Activated T-cell treated with anti-CD3 and anti-CD28 coated beads, Interleukin-2, amount 50 U/mL, for 72 hours (primary cell): ENCODE measurements at places on chromosomes 2 and 18. TPM values are rescaled to one million over a fixed set of nuclear protein-coding genes. Genes with fewer than 3 reads are reported as not detected.

DNA sequence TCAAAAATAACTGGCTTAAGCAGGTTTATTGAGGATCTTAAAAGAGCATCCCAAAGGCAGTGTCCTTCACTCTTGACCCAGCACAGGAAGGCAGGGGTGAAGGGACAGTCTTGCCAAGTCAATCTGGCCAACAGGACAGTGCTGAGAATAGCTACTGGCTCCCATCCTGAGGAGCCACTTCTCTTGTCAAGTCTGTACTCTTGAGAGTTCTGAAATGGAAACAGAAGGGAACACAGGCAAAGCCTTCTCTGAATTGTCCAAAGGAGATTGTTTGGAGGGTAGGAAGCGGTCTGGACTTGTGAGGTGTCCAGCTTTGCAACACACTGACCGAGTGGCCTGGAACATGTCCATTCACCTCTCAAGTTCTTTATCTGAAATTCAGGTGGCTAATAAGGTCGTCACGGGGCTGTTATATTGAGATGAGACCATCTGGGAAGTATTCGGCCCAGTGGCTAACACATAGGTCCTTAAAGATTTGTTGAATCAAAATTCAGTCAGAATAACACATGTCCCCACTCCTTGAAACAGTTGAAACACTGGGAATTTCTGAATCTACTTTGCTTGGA is 99.5 kb upstream of the FHL2 start:
- H3K27me3 ChIP-seq = peaks cover 3% of the 10 kb centered on the region
- H3K27ac ChIP-seq = no peak overlapping the region
- H3K4me1 ChIP-seq = no peaks in the 10 kb centered on the region
- H3K36me3 ChIP-seq = peaks cover 2% of the 10 kb centered on the region

GRCh38 chr2:21567395-21567794 is 443.6 kb downstream of the TDRD15 start:
- no peak overlapping the region for H3K27ac ChIP-seq
- no peaks in the 10 kb centered on the region for H3K27me3 ChIP-seq
- H3K4me3 ChIP-seq = no peak overlapping the region
- H3K36me3 ChIP-seq = no peaks in the 10 kb centered on the region
- DNase-seq = no peak

- no peak overlapping the region for H3K4me3 ChIP-seq
- H3K27me3 ChIP-seq = peaks cover 5% of the 10 kb centered on the region
- H3K27ac ChIP-seq = no peak overlapping the region
Observed at GRCh38 chr2:188456114-188456909, 164.6 kb downstream of the GULP1 start.

DNA sequence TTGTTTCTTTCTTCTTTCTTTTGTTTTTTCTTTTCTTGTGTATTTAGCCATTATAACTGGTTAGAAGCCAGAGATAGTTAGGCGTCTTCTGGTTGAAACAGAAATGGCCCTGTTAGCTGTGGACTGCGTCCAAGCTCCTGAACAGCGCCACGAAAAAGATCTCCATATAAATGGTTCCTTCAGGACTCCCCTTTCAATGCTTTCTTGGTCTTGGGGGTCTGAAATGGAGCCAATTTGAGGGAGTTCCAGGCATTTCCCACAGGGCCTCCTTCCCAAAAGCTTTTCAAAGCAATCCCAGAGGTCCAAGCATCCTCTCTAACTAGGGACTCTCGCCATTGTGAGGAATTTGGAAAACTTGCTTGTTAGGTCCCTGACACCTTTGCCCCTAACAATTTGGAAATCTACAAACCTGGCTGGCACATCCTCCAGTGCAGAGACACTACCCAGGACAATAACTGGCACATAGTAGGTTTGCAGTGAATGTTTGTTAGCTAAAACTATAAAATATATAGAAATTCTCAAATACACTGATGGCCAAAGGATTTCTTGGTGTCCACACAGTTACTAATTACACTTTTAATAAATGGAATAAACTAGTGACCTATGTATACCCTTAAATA is 80.1 kb downstream of the MYCN start:
- H3K4me3 ChIP-seq = no peak overlapping the region
- H3K36me3 ChIP-seq = no peaks in the 10 kb centered on the region
- H3K27ac ChIP-seq = no peak overlapping the region
- DNase-seq = no peak

- H3K4me1 ChIP-seq = peaks cover 57% of the 10 kb centered on the region
- no peaks in the 10 kb centered on the region for H3K27me3 ChIP-seq
- DNase-seq = peak; percentile 83
- peak overlapping the region; percentile 9 for H3K4me3 ChIP-seq
Observed at GRCh38 chr2:98649135-98649991, 41.0 kb downstream of the UNC50 start.

DNA sequence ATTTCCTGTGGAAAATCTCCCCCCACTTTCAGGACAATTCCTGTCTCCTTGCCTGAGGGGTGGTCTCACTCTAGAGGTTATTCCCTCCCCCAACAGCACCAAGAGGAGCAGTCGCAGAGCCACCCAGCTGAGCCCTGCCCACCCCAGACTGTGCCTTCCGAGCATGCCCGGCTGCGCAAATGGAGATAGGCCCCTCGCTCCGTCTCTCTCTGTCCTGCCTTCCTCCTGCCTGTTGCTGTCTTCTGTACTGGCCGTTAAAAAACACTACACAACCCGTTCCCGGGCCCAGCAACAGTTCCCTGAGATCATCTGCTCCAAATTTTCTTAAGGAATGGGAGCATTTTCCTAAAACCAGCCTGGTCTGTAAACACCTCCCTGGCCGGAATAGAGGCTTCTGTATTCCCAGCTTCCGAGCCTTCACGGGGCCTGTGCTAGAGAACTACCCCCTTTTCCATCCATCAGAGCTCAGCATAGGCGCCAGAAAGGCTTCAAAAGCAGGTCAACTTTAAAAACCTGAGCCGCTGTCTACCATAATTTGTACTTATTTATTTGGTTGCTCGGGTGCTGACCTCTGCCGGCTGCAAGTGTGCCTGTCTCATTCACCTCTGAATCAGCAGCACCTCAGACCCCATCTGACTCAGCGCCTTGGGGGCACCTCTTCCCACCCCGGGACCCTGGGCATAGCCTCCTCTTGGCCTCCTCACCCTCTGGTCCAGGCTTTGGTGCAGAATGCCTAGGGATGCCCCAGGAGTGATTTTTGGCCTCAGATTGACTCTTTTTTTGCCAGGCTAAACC is 159.4 kb downstream of the PXDN start:
- no peaks in the 10 kb centered on the region for H3K36me3 ChIP-seq
- no peak overlapping the region for H3K27ac ChIP-seq
- DNase-seq = no peak
- peaks cover 7% of the 10 kb centered on the region for H3K27me3 ChIP-seq
- no peaks in the 10 kb centered on the region for H3K4me1 ChIP-seq
- H3K4me3 ChIP-seq = no peak overlapping the region

GRCh38 chr2:29802986-29803385 is 118.4 kb downstream of the ALK start:
- no peaks in the 10 kb centered on the region for H3K36me3 ChIP-seq
- peaks cover 36% of the 10 kb centered on the region for H3K27me3 ChIP-seq
- H3K4me1 ChIP-seq = no peaks in the 10 kb centered on the region
- no peak overlapping the region for H3K4me3 ChIP-seq

- peaks cover 6% of the 10 kb centered on the region for H3K36me3 ChIP-seq
- peaks cover 10% of the 10 kb centered on the region for H3K4me1 ChIP-seq
- no peaks in the 10 kb centered on the region for H3K27me3 ChIP-seq
- peak; percentile 52 for DNase-seq
Observed at GRCh38 chr2:112121682-112122254, 16.4 kb upstream of the FBLN7 start.

GRCh38 chr18:45801416-45802004 is 24.0 kb upstream of the SIGLEC15 start:
- H3K27me3 ChIP-seq = peaks cover 9% of the 10 kb centered on the region
- H3K27ac ChIP-seq = no peak overlapping the region
- no peak for DNase-seq
- peaks cover 10% of the 10 kb centered on the region for H3K4me1 ChIP-seq
- peaks cover 9% of the 10 kb centered on the region for H3K36me3 ChIP-seq
- no peak overlapping the region for H3K4me3 ChIP-seq

DNA sequence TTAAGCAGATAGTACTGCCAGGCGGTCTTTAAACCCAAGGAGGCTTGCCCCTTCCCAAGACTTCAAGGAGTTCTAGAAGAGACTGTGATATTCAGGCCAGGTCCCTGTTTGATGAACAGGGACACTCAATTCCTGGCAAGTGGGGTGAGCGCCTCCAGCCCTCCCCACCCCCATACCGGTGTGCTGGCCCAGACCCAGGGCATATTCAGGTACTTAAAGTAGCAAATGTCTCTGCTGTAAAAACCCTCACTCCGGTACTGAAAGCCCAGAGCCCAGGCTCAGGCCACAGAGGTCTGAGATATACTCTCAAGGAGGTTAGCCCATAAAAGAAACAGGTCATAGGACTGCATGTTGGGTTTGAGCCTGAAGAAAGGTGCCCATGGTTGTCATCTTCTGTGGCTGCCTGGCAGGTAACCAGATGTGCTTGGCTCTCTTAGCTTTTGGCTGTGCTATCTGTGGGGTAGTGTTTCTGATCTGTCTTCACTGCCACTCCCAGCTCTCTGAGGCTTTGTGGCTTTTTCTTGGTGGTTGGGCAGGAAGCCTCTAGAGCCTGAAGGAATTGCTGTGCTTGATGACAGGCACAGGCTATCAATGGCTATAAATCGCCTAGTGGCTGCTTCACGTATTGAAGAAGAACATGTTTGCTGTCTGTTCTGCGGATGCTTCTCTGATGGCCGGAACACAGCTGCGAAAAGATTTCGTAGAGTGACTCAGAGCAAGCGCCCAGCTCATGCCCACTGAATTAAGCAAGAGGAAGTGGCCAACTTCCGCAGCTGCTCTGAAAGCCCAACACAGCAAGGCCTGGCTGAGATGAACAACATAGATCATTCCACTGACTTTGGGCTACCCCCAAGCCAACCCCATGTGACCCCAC is 63.3 kb upstream of the ALPP start:
- peak; percentile 80 for DNase-seq
- peaks cover 13% of the 10 kb centered on the region for H3K36me3 ChIP-seq
- peak overlapping the region; percentile 79 for H3K4me3 ChIP-seq
- peaks cover 59% of the 10 kb centered on the region for H3K4me1 ChIP-seq
- no peaks in the 10 kb centered on the region for H3K27me3 ChIP-seq

DNA sequence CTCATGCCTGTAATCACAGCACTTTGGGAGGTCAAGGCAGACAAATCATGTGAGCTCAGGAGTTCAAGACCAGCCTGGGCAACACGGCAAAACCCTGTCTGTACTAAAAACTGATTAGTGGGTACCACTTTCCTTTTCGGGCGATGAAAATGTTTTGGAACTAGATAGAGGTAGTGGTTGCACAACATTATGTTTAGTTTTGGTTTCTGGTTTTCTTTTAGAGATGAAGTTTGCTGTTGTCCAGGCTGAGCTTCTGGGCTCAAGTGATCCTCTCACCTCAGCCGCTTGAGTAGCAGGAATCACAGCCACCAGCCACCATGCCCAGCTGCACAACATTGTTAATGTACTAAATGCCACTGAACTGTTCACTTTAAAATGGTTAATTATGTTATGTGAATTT is 27.6 kb downstream of the AAK1 start:
- peak overlapping the region; percentile 38 for H3K4me3 ChIP-seq
- H3K4me1 ChIP-seq = peaks cover 20% of the 10 kb centered on the region
- H3K27ac ChIP-seq = peak overlapping the region; percentile 61
- H3K36me3 ChIP-seq = peaks cover 10% of the 10 kb centered on the region
- DNase-seq = no peak
- no peaks in the 10 kb centered on the region for H3K27me3 ChIP-seq

DNA sequence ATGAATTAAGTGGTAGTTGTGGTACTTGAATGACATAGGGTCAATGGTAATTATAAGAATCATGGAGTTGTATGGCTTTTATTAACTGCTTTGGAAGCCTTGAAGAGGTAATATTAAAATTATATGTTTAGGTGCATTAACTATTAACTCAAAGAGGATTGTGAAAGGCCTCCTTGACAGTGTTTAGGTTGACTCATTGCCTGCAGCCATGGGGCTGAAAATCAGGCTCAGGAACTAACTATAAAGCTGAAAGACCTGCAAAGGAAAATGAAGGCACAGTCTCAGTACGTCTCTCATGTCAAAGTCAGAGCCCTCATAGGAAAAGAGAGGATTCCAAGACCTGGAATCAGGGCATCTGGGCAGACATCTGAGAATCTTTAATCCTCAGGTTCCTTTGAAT is 31.0 kb downstream of the CACNB4 start:
- H3K4me1 ChIP-seq = no peaks in the 10 kb centered on the region
- H3K36me3 ChIP-seq = no peaks in the 10 kb centered on the region
- H3K27me3 ChIP-seq = peaks cover under 1% of the 10 kb centered on the region
- no peak for DNase-seq
- H3K27ac ChIP-seq = no peak overlapping the region

DNA sequence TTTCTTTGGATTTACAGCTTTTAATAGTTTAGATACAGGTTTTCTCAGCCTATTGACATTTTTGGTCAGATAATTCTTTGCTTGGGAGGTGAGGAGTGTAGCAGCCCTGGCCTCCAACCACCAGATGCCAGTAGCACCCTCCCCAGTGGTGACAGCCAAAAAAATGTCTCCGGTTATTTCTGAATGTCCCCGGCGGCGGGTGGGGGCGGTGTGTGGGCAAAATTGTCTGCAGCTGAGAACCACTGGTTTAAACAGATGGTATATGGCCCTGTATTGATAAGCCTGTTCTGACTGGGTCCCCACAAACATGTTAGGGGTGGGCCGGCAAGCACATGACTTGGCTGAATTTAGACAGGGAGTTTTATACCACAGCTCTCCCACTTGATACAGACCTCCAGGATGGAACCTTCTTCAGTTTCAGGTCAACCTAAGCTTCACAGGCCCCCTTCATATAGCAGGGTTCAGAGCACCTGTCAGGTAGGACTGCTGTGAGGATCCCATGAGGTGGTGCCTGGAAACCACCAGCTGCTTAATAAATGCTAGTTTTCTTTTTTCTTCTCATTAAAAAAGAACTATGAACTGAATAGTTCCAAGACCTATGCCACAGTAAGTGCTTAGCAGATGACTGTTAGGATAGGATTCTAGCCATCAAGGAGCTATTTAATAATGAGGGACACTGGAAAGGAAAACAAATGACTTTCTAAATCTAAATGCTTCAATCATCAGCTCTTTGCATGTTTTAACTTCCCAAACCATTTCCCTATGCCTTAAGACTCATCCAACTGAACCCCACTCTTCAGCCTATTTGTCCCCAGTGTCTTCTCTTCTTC is 18.1 kb downstream of the LPIN2 start:
- DNase-seq = peak; percentile 85
- H3K36me3 ChIP-seq = peaks cover 8% of the 10 kb centered on the region
- peak overlapping the region; percentile 75 for H3K4me3 ChIP-seq
- peaks cover 98% of the 10 kb centered on the region for H3K4me1 ChIP-seq

GRCh38 chr18:10052871-10053270 is 139.1 kb downstream of the VAPA start:
- H3K4me1 ChIP-seq = peaks cover 7% of the 10 kb centered on the region
- H3K27me3 ChIP-seq = no peaks in the 10 kb centered on the region
- H3K4me3 ChIP-seq = no peak overlapping the region
- H3K27ac ChIP-seq = no peak overlapping the region

- H3K36me3 ChIP-seq = no peaks in the 10 kb centered on the region
- no peak overlapping the region for H3K27ac ChIP-seq
- no peak overlapping the region for H3K4me3 ChIP-seq
- no peak for DNase-seq
- no peaks in the 10 kb centered on the region for H3K4me1 ChIP-seq
Observed at GRCh38 chr2:158325031-158325781, 131.3 kb downstream of the CCDC148 start.

Gene NTSR2
- total RNA-seq = not detected

Gene ONECUT2
- 0.02 TPM for total RNA-seq

Gene SLC11A1
- total RNA-seq = not detected

Gene STARD6
- not detected for total RNA-seq

Gene ANKRD23
- 4.4 TPM for total RNA-seq
